ENCODE measurements at places on chromosomes 3 and 15. TPM values are rescaled to one million over a fixed set of nuclear protein-coding genes. Genes with fewer than 3 reads are reported as not detected.
A peak's percentile ranks its signal among the peaks of the same experiment; 100 is the strongest.

- peak; percentile 66 for DNase-seq
These were observed 539 bp upstream of the MGLL start for GRCh38 chr3:127822682-127823425.

GRCh38 chr3:112302881-112303763, 9.1 kb upstream of the SLC9C1 start:
- peak; percentile 81 for DNase-seq

- DNase-seq: peak; percentile 25
These were observed 32.5 kb upstream of the BFSP2 start for GRCh38 chr3:133367403-133367802.

DNA sequence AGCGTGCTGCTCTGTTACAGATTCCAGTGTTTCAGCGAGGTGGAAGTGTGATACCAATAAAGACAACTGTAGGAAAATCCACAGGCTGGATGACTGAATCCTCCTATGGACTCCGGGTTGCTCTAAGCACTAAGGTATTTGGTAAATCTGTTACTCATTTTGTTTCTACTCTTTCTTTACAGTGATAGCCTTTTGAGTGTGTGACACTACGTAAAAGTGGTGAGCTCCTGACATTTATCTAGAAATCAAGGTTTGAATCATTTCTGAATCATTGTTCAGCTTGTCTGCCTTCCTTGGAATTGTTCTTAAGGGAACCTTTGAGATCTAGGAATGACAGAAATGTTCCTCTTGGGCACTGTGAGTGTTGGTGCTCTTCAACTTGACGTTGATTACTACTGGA, 11.2 kb upstream of the CAPN3 start:
- no peak for DNase-seq

- no peak for DNase-seq
These were observed 118.1 kb downstream of the AGBL1 start for GRCh38 chr15:86197770-86198169.

Gene FBXW12
- total RNA-seq: 0.55 TPM

- DNase-seq: no peak
These were observed 179.9 kb downstream of the FAM43A start for GRCh38 chr3:194865615-194866014.

DNA sequence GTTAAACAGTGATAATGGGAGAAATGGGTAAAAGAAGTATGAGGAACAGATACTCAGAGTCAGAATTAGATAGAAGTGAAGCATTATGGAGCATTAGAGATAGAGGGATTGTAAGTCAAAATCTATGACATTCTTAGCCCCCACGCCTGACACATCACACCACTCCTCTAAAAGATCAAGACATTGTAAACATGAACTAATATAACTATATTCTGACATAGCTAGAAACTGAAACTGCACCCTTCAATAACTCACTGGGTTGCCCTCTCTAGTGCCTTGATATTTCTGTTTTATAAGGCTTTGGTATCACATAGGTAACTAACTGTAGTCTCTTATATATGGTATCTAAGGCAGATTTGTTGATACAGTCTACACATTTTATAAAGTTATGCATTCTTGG, 684.3 kb upstream of the DPPA4 start:
- DNase-seq: no peak

DNA sequence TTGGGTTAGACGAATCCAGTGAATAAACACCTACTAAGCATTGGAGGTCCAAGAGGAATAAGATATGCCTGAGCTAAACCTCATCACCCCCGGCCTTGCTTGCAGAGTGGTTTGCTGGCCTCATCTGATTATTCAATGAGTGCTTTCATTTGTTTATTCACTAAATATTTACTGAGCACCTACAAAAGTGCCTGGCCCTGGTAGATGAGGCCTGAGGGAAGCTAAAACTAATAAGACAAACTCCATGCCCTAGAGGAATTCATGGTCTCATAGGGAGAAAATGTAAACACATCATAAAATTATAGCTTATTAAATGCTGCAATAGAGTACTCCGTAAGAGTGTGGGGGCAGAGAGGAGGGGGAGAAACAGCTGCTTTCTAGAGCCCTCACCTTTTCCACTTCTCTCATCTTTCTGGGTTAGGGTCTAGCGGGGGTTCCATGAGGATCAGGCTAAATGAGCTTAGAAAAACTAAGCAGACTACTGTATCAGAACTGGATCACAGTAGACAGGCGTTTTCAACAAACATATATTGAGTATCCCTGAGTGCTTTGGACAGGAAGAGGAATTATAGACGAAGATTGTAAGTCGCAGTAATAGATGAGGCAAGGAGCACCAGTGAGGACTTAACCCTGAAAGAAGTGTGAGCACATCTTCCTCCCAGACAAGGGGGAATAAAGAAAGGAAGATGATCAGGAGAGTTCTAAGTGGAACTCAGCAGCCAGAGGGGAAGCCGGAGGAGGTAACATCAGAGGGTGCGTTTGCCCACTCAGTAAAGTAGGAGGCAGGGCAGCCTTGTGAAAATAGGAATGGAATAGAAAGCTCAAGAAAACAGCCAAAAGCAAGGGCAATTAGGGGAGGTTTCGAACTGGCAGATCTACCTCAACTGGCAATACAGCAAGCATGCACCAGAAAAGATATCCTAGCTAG, 31.5 kb upstream of the LAMP3 start:
- DNase-seq: no peak

DNA sequence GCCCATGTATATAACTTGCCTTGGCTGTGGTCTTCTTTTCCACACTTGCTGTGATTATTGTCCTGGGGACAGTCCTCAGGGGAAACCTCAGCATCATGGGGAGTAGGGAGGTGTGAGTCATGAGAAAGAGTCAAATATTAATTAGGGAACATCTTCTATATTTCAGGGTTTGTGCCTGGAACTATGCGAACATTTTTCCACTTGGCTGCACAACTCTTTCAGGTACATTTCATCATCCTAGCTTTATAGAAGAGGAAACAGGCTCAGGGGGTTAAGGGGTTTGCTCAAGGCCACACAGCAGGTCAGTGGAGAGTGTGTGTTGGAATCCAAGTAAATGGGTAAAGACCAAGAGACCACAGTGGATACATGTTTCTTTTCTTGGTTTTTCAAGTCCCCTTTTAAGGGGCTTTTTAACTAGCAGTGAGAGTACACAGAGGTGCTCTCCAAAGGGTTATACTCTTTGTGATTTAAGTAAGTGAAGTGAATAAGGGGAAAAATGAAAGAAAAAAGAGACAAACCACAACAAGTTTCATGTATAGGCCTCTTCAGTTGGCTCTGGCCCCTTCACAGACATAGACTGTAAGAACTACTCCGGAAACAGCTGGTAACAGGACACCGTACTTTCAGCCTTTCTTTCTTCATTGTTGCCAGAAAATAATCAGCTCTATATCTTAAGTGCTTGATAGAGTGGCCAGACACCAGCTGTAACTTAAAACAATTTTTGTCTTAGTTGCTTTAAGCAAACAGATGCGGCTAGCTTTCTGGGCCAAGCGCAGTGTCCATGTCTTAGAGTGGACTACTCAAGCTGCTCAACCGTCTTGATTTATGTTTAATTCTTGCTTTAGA, 64.6 kb downstream of the EEFSEC start:
- no peak for DNase-seq

Gene EFCAB12
- 1.2 TPM for total RNA-seq

All from endodermal cell (in vitro differentiated cells).